ENCODE measurements at places on chromosomes 12 and 14.

DNA sequence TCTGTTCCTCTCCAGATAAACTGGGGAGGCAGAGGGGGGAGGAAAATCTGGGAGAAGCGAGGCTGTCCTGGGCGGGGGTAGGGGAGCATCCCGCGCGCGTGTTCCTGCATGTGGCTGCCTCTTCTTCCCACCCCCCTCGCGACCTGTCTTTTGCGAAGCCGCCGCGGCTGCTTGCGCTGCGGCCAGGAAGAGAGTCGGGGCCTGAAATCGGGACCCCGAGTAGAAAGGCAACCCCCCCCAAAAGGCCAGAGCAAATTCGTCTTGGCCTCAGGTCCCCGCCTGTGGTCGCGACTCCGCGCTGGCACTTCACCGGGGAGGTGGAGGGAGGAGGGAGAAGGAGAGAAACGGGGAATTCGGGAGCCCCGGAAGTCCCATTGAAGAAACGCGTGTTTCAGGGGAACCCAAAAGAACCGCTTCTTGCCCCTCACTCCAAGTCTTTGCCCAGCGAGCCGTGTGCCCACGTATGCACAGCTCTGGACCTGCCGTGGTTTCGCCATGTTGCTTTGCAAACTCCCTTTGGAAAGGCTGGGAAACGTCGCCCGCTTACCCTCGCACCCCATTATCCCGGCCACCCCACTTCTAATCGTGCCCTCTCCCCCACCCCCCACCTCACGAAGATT, 944 bp downstream of the CCND2 start:
- DNase-seq = no peak

DNA sequence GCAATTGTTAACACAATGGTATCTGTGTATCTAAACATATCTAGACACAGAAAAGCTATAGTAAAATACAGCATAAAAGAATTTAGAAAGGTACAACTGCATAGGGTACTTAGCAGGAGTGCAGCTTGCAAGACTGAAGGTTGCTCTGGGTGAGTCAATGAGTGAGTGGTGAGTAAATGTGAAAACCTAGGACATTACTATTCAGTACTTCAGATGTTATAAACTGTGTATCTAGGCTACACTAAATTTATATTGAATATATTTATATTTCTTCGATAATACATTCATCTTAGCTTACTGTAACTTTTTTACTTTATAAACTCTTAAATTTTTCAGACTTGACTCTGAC, 409.0 kb upstream of the DCN start:
- DNase-seq = no peak

DNA sequence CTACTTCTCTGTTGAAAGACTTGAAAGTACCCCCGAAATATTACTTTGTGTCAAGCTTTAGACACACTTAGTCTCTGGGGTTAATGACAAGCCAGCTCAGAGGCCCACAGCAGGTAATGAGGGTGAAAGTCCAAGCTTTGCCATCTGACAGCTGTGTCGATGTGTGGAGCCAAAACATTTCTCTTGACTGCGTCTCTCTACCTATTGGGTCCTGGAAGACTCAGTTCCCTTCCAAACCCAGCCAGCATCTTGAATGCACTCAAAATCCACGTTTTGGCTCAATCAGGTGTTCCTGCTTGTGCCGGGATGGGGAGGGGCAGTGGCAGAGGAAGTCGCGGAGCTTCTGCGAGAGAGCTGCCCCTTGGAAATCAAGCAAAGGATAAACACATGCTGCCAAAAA, 3.2 kb downstream of the PLXNC1 start:
- DNase-seq = no peak

- DNase-seq = no peak
These were observed 200.2 kb downstream of the CHST11 start for GRCh38 chr12:104656921-104657320.

DNA sequence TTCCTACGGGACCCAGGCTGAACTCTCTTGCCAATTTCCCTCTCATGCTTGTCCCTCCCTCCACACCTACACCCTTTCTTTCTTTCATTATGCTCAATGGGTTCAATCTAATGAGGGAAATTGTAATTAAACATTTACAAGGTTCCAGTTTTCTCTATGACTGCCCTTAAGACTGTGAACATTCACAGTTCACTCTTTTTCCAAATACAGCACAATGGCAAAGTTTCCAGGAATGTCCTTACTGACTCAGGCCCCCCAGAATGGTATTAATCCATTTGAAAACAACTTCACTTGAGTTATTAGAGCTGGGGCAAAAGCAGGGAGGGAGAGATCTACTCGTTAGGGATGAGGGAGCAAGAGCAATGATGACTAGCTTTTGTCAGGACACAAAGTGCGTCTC, 892.1 kb downstream of the NRXN3 start:
- DNase-seq = no peak

DNA sequence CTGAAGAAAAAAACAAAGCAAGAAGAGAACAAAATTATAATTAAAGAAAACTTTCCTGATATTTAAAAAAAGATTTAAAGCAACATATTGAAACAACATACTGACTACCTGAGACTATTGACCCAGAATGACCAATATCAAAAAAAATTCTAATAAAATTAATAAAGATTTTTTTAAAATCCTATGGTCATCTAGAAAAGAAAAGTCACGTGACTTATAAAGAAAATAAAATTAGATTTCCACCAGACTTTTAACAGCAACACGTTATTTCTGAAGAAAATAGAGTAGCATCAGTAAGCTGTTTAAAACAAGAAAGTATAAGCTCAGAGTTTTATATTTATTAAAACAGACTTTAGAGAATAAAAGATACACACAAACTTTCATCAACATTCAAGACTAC, 238.0 kb downstream of the C12orf42 start:
- no peak for DNase-seq

- DNase-seq = no peak
These were observed 860.0 kb downstream of the RPS29 start for GRCh38 chr14:48726080-48726642.

DNA sequence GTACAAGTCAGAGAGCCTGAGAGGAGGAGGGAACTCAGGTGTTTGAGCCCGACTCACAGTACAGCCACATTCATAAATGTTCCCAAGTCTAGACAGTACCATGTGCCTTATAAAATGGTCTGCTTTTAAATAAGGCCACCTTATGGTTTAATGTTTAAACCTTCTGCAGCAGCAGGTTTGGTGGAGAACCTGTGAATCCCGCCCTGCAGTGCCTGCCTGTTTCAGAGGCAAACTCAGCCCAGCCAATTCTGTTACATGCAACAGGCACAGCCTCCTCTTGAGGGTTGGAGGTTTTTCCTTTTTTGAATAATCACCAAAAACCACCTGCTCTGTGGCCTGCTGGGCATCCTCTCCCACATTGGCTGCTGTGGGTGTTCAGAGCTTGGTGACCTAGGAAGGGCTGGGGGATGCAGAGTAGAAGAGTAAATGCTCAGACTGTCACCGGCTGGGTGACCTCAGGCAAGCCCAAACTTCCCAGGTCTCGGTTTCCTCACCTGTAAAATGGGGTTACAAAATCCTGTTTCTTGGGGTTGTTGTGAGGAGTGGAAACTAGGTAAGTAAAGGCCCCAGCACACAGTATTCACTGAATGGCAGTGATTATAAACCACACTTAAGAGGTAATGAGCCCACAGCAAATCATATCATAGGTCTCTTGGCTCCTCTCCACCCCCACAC, 28.0 kb downstream of the NUAK1 start:
- no peak for DNase-seq

GRCh38 chr14:25833341-25834126, 764.3 kb downstream of the NOVA1 start:
- no peak for DNase-seq

DNA sequence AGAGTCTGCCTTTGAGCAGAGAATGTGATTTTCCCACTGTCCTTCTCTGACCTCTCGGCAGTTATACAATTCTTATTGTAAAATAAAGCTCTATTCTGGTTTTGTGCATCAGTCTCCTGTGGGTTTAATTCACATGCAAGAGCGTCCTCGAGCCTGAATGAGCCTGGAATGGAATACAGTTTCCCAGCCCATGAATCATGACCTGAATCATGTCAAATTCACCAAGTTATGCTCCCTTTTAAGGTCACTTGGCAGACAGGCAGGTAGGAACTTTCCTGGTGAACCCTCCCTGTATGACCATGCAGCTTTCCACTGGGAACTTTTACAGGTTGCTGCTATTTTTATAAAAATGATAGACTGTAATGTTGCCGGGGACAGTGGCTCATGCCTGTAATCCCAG, 41.7 kb downstream of the BICD1 start:
- no peak for DNase-seq

- DNase-seq = no peak
These were observed 190.1 kb upstream of the FOXG1 start for GRCh38 chr14:28576523-28576922.

DNA sequence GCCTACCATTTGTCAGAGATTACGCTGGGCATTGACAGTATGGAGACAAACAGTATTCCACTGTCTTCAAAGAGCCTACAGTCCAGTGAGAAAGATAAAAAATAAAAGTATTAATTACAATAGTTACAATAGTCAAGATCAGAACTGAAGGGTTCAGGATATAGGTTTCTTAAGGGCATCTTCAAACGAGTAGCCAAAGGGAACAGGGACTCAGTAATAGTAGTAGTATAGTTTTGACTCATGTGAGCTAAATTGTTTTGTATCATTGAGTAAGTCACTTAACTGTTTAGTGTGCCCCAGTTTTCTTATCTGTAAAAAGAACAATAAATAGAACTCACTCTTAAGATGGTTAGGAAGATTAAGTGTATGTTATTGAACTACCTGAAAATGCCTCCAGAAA, 123.6 kb downstream of the METTL25 start:
- no peak for DNase-seq

All from GM19239 (cell line).